ENCODE measurements at places on chromosomes 1 and 21. TPM values are rescaled to one million over a fixed set of nuclear protein-coding genes. Genes with fewer than 3 reads are reported as not detected.

The VCAM1 gene
- total RNA-seq: not detected

The JUN gene
- 4.2 TPM for total RNA-seq

The SH2D5 gene
- 0.68 TPM for total RNA-seq

The SH3BGR gene
- 5.4 TPM for total RNA-seq

The MYCL gene
- 1.3 TPM for total RNA-seq

Data from OCI-LY7 (cell line).